Upper lobe of right lung (tissue), 1 donor: ENCODE measurements at places on chromosomes 5 and 9. TPM values are rescaled to one million over a fixed set of nuclear protein-coding genes. Genes with fewer than 3 reads are reported as not detected.

GRCh38 chr5:38046103-38046502 lies 206.3 kb upstream of the GDNF start:
- DNase-seq = no peak

GRCh38 chr5:36052538-36052937 lies 14.1 kb downstream of the UGT3A2 start:
- DNase-seq = no peak

GRCh38 chr9:105421154-105421553 lies 26.7 kb upstream of the FSD1L start:
- no peak for DNase-seq

DNA sequence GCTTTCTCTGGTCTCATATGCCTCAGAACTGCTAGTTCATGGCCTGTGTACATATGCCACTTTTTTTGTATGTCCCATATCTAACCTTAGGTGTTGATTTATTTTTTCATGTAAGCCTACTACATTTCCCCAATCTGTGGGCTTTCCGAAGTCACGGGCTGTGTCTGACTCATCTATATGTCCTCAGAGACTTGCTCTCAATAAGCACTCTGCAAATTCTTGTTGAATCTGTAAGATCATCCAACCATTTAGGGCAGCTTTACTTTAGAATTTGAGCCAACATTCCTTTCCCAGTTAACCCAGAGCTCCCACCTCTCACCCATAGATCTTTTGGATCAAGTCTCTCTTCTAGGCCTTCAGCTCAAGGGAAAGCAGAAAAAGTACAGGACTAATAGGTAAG lies 263.4 kb downstream of the SEC61B start:
- DNase-seq = no peak

The TRAF1 gene
- 6.0 TPM for total RNA-seq
